ENCODE measurements at places on chromosomes 6 and 20. TPM values are rescaled to one million over a fixed set of nuclear protein-coding genes. Genes with fewer than 3 reads are reported as not detected.

IRF4 gene
- total RNA-seq = 0.25 TPM

SPAG4 gene
- total RNA-seq = 13.8 TPM

TP53TG5 gene
- total RNA-seq = not detected

LHFPL5 gene
- total RNA-seq = 0.13 TPM

SLC24A3 gene
- total RNA-seq = 0.76 TPM

ULBP2 gene
- 6.4 TPM for total RNA-seq

DZANK1 gene
- 1.5 TPM for total RNA-seq

Measured in mesangial cell (primary cell).